ENCODE measurements at places on chromosomes 13 and 19. TPM values are rescaled to one million over a fixed set of nuclear protein-coding genes. Genes with fewer than 3 reads are reported as not detected.

RPL13A gene
- total RNA-seq, result 3,606 TPM

FOSB gene
- 2.4 TPM for total RNA-seq

WDR88 gene
- total RNA-seq, result not detected

ADAMTS10 gene
- not detected for total RNA-seq

FAM216B gene
- not detected for total RNA-seq

HIF3A gene
- not detected for total RNA-seq

- no peak for DNase-seq
These were observed 182.7 kb upstream of the TSC22D1 start for GRCh38 chr13:44758630-44759383.

DNA sequence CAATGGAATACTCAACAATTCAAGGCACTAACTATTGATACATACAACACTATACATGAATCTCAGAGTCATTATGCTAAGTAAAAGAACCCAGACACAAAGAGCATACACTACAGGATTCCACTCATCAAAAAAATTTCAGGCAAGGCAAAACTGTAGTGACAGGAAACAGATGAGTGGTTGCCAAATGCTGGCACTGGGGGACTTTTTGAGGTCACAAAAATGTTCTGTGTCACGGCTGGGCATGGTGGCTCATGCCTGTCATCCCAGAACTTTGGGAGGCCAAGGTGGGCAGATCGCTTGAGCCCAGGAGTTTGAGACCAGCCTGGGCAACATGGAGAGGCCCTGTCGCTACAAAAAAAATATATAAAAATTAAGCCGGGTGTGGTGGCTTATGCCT, 129.4 kb downstream of the KL start:
- DNase-seq, result no peak

DNA sequence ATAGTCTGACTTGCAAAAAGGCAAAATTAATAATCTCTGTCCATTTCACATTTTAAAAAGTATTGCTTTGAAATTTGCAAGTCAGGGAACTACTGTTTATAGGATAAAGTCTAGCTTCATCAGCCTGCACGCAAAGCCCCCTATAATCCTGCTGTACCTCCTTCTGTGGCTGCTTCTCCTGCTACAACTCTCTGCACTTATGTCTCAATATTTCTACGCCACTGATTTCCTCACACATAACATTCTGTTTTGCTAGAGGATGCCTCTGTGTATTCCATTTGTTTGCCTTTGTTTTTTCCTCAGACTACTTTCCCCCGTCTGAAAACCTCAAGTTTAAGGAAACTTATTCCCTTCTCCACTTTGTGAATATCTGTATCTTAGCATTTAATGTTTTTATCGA, 389.9 kb downstream of the RFC3 start:
- DNase-seq, result no peak

DNA sequence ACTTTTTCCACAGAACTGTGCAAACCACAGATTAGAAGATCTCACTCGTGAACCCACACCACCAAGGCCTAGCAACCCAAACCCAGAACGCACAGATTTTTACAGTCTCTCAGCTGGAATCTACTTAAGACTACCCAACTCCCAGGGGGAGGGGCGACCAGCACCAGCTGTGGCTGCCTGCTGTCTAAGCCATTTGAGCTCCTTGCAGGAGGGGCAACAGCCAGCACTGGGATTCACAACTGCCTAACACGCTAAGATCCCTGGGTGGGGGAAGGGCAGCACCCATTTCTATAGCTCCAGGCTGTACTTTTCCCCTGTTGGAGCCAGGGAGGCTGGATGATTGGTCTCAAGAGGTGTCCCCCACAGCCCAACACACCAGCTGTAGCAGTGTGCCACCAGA, 368.8 kb downstream of the SUCLA2 start:
- no peak for DNase-seq

- DNase-seq, result no peak
These were observed 70.5 kb downstream of the IRS2 start for GRCh38 chr13:109715902-109716301.

GRCh38 chr13:24284889-24285565, 24.4 kb upstream of the C1QTNF9 start:
- DNase-seq, result no peak

DNA sequence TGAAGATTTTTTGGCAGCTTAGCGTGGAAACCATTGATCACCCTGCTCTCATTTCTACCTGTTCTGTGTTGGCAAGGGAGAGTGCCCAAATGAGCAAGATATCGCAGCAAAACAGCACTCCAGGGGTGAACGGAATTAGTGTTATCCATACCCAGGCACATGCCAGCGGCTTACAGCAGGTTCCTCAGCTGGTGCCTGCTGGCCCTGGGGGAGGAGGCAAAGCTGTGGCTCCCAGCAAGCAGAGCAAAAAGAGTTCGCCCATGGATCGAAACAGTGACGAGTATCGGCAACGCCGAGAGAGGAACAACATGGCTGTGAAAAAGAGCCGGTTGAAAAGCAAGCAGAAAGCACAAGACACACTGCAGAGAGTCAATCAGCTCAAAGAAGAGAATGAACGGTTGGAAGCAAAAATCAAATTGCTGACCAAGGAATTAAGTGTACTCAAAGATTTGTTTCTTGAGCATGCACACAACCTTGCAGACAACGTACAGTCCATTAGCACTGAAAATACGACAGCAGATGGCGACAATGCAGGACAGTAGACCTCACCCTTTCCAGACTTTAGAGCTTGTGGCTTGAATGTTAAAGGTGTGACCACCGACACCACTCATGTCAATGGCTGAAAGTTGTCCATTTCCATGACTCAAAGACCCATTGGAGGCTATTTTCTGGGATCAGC, 5.8 kb downstream of the CEBPG start:
- no peak for DNase-seq

DNA sequence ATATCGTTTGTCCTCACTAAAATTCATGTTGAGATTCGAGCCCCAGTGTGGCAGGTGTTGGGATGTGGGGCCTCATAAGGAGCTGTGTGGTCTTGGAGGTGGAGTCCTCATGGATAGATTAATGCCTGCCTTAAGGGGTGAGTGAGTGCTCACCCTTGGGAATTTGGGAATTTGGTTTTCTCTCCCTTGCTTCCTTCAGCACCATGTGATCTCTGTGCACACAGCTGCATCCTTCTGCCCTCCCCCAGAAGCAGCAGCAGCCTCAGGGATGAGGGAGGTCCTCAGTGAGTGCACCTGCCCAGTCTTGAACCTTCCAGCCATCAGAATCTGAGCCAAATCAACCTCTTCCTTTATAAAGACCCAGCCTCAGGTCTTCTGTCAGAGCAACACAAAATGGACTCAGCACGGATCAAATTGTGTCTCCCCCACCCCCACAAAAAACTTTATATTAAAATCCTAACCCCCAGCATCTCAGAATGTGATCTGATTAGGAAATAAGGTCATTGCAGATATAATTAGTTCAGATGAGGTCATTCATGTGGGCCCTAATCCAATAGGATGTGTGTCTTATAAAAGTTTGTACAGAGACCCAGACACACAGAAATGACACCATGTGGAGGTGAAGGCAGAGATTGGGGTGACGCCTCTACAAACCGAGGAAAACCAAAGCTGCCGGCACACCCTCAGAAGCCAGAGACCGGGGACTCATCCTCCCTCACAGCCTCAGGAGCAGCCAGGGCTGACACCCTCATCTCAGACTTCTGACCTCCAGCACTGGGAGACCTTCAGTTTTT, 12.9 kb downstream of the CYTH2 start:
- no peak for DNase-seq

DNA sequence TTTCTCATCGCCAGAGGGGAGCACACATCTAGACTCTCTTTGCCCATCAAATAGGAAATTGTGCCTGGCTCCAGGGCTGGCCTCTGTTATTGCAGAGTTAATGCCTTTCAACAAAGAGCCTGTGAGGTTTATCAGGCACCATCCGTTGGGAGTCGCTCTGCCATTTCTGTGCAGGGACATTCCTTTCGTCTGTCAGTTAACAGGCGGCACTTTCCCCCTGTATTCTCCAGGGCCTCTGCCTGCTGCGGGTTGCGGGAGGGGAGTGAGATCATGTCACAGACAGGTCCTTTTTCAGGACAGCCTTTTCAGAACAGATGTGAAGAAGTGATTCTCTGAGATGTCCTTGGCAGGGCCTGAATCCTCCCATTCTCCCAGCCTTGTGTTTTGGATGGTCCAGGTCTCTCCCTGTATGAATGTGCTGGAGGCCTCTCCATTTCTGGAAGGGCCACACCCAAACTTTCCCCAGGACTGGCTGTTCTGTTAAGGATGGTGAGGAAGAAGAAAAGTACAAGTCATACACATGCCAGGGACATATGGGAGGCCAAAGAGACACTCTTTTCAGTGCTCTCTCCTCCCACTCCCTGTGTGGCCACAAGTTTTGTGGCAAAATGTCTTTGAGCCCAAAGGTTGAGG, 14.9 kb downstream of the SERP2 start:
- no peak for DNase-seq

- no peak for DNase-seq
These were observed 2.1 kb downstream of the RPL18A start for GRCh38 chr19:17861542-17862402.

- no peak for DNase-seq
These were observed 27.0 kb downstream of the MTRF1 start for GRCh38 chr13:41236369-41236768.

- no peak for DNase-seq
These were observed 1043.4 kb downstream of the DIAPH3 start for GRCh38 chr13:59120297-59120843.

GRCh38 chr19:32373585-32374295, 28.3 kb downstream of the ZNF507 start:
- no peak for DNase-seq

DNA sequence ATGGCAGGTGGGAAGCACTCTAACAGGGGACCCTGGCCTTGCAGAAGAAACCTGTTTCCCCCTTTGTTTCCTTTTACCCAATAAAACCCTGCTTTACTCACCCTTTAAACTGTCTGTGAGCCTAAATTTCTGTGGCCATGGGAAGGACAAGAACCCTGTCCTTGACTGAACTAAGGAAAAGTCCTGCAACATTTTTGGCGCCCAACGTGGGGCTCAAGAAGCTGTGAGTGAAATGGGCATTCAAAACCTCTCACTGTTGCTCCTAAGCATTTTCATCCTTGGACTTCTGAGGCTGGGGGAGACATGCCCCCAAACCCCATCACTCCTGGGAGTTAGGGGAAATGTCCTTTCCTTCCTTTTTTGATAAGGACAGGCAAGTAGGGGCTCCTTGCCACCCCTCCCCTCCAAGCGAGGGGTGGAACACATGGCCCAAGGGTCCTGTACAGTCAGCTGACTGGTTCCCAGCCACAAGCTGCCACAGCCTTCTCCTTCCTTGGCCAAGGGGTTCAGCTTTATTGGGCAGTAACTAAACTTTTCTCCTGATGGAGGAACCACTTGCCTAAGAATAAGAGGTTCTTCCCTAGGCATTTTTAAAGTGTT, 381.6 kb downstream of the KLF5 start:
- peak; percentile 25 for DNase-seq

Measured in OCI-LY7 (cell line).